NCI-H510A (cell line): ENCODE measurements at places on chromosomes 3 and 15.

DNA sequence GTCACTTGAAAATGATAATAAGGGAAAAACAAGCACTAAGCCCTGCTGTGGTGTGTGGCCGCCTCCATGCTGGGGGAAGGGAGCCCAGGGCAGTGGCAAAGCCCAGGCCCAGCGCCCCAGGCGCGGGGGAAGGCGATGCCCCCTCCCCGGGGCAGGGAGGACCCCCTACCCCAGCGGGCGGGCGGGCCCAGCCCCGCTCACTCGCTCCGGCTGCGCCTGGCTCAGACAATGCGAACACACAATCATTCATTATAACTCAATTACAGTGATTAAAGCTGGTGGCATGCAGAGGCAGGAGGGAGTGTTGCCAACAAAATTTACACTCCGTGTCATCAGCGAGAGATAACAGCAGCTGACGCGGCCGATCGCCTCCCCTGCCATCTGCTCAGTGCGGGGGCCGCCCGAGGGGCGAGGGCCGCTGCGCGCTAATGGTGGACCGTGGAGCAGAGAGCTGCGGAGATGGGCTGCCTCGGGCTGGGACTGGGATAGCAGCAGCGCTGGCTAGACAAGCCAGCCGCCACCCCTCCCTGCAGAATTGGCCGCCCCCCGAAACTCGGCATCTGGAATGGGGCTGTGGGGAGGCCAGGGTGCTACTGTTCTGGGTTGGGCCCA, 64.1 kb downstream of the TLE3 start:
- DNase-seq: no peak

GRCh38 chr3:37271611-37272010, 97.2 kb upstream of the LRRFIP2 start:
- DNase-seq: peak; percentile 17

DNA sequence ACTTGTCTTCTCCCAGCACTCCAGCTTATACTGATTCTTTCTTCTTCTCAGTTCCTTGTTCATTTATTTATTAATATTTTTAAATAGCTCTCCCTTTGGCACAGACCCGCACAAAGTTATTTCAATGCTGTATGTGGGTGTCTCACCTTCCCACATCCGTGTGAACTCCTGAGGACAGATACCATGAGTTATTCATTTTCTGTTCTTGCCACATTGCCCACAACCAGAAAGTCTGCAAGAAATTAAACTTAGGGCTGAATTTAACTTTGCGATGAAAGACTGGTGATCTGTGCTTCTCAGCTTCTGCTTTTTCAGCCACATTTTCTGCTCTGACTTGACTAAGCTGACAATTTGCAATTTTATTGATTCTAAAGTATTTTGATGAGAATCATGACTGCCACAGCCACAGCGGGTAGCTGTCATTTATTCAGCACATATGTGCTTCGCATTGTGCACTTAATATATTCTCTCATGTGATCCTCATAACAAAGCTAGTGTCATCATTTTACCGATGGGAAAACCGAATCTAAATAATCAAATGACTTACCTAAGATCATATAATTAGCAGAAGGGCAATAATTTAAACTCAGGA, 569.8 kb downstream of the EDEM1 start:
- no peak for DNase-seq

DNA sequence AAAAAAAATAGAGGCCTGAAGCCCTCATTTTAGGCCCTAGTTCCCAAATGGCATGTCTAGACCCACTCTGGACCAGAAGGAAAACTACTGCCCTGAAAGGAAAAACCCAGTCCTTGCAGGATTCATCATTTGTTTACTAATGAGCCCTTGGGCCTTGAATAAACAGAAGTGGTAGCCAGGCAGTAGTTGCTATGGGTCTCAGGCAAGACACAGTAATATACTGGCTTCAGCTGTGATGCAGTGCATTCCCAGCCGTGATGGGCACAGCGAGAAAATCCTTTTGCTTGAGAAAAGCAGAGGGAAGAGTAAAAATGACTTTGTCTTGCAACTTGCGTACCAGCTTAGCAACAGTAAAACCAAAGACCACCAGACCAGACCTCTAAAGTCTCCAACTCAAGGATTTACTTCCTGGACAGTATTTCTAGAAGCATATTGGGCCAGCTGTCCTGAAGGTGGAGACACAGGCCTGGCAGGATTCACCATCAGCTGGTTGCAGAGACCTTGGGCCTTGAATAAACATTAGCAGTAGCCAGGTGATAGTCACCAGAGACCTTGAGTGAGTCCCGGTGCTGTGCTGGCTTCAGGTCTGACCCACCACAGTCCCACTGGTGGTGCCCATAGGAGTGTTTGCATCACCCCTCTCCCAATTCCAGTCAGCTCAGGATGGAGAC, 208.3 kb upstream of the SLITRK3 start:
- DNase-seq: no peak

DNA sequence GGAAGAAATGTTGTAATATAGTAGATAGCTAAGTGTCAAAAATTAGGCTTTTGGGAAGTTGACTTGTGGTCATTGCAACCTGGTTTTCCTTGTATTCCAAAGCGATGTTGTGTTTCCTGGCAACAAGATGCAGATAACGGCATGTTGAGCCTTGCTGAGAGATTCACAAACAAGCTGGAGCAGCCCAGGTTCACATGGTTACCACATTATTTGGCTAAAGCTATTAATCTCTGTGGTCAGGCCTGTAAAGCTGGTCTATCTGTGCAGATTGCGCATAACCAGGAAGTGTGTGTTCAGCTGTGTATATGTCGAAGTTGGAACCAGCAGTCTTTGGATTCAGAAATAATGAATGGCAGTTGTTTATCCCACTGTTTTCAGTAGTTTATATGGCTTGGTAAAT, 6.6 kb downstream of the TIPARP start:
- peak; percentile 44 for DNase-seq

GRCh38 chr3:142366434-142366833, 81.4 kb downstream of the XRN1 start:
- no peak for DNase-seq

GRCh38 chr15:70164156-70164900, 66.6 kb upstream of the TLE3 start:
- DNase-seq: no peak

GRCh38 chr3:71189480-71189879, 394.0 kb downstream of the FOXP1 start:
- DNase-seq: no peak

- no peak for DNase-seq
Measured at GRCh38 chr15:40543082-40543481, 21.8 kb downstream of the CCDC32 start.

DNA sequence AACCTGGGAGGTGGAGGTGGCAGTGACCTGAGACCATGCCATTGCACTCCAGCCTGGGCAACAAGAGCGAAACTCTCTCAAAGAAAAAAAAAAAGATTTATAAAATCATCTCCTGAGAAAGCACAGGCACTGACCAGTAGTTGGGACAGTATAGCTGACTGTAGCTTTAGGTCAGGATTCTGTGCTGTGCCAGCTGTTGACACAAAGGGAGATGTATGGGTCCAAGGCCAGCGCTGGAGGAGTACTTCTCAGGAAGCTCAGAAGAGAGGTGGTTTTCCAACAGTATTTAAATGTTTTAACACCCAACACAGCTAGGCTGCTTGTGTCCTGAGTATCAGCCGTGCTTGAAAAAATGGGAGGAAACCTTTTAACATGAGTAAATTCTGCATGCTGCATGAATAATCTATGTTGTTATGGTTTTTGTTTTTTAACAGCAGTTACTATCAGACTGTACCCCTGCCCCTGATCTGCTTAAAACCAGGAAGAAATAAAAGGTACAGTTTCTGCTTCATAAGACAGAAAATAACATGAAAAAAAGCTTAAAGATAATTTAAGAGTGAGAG, 6.5 kb downstream of the RAMAC start:
- DNase-seq: no peak

DNA sequence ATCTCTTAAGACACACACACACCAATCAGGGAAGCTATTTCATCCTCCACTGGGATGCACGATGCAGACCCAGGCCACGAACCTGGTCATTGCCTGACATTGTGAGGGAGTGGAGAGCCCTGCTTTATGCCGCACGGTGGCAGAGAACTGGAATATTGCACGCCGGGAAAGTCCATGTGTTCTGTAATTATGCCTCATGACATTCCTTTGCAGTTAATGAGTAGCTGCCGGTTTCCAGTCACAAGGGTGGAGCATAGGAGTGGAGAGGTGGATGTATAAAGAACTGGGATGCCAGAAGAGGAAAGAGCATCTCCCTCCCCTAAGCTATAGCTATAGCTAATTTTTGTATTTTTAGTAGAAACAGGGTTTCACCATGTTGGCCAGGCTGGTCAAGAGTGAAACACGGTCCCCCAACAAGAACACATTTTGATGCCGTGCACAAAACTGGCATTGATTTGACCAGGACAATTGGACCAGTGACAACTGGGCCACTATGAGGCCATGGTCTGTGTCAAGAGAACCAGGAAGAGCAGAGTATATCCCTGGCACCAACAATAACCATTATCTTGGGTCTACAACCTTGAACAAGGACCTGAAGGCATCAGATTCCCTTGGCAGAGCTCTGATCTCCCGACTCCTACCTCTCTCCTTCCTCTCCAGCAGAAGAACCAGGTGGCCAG, 51.4 kb downstream of the SH3BP5 start:
- DNase-seq: no peak
